ENCODE measurements at places on chromosomes 12 and 14. TPM values are rescaled to one million over a fixed set of nuclear protein-coding genes. Genes with fewer than 3 reads are reported as not detected.

- DNase-seq: no peak
Measured at GRCh38 chr12:70507442-70507841, 129.8 kb downstream of the PTPRB start.

GRCh38 chr14:99325016-99325415 lies 53.0 kb upstream of the BCL11B start:
- DNase-seq: no peak

DNA sequence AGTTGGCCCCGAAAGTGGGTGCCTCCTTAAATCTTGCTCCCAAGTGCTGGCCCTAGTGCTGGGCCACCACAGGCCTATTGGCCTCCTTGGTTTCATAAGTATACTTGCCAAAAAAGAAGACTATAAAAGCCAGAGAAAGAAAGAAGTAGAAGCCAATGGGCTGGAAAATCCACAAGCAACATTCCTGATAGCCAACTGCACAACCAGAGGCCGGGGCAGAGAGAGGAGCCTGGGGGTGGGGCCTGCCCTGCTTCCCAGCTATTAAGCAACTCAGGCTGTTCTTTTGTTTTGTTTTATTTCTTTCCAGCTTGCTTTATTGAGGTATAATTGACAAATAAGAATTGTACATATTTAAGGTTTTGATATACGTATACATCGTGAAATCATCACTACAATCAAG lies 177.2 kb upstream of the NTF3 start:
- no peak for DNase-seq

DNA sequence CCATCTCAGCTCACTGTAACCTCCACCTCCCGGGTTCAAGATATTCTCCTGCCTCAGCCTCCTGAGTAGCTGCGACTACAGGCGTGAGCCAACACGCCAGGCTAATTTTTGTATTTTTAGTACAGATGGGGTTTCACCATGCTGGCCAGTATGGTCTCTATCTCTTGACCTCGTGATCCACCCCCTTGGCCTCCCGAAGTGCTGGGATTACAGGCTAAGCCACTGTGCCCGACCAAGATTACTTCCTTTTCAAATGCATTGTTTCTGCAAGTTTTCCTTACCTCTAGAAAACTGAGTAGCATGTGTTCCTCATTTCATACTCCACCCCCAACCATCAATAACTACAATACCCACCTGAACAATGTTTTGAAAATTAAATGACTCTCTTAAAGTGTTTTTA lies 13.1 kb downstream of the ARF6 start:
- no peak for DNase-seq

DNA sequence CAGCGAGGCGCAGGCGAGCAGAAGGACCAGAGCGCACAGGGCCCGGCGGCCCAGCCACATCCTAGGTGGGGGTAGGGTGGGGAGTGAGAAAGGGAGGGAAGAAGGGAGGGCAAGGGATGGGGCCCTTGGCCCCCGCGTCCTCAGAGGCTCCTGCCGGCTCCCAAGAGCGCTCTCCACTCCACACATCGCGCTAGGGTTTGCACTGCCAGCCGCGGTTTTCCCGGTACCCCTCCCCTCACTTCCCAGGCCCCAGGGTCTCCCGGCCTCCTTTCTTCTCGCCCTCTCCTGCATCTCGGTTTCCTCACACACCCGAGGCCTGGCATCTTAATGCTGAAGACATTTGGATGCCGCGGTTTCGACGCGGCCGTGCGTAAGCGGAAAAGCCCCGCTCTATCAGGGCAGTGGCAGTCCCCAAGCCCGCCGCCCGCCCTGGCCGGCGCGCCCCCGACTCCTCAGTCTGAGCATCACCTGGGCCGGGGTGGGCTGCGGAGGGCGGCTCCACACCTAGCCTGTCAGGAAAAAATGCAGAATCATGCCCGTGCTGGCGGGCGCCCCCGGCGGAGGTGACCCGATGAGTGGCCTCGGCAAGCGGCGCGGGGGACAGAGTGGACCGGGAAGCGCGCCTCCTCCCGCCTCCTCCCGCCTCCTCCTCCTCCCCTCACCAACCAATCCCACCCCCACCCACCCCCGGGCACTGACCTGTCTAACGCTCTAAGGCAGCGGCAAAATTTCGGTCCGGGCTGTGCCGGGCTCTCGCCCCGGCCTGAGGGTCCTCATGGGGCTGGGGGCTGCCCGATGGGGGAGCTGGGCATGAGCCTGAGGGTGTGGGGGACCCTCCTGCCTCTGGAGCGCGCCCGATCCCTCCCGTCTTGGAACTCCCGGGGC lies 686 bp downstream of the B4GALNT1 start:
- no peak for DNase-seq

DNA sequence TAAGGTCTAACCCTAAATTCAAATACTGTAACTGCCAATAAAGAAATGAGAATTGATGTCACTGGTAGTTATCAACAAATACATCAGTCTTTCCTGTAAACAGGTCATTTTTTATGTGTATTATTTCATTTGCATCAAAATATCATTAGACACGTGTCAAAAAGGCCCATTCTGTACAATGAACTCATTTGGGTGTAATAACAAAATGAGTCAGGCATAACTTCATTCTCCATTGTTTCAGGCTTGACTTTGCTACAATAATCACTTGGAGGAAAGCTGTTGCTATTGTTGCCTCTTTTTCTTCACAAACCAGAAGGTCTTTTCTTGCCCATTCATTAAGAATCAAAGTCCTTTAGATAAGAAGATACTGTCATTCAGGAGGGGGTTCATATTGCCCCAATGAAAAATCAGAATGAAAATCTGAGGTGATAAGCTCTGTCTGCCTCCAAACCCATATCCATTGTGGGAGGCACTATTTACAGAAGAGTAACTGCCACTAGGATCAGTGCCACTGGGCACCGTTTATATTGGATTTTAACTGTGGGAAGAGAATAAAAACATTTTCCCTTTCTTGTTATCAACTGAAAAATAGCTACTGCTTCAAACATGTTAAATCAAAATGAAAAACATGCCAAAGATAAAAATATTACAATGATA lies 10.1 kb downstream of the ENTPD5 start:
- no peak for DNase-seq

DNA sequence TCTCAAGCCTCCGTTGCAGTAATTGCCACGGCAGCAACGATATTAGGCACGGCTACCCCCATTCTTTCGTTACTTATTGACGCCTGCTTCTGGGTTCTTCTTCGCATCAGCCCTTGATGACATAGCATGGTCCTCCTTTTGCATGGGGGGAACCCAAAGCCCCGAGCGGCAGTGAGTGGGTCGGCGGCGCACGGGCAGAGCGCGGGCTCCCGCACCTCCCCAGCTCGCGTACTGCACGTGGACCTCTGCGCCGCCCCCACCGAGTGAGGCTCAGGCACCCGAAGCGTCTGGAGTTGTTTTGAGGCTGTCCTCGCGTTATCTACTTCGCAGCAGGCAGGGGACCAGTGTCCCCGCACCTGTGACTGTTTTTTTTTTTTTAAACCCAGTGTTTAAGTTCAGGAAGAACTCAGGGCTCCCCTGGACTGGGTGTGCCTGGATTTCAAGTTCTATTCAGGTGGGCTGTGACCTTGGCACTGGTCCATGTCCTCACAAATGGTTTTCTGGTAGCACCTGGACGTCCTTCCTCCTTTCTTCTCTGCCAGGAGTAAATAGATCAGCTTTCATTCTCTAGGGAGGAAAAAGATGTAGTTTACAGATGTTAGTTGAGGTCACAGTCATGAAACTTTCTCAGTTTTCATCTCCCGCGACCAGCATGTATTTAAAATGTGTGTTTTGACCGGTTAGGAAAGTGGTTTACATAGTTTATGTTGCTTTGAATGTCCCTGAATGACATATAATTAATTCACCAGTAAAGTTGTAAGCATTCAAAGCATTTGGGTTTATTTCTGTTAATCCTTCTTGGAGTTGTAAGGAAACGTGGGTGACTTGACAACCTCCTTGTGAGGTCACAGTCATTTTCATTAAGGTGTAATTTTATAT lies 1.4 kb upstream of the FOXN4 start:
- DNase-seq: no peak

GRCh38 chr14:81033698-81034240 lies 78.3 kb downstream of the TSHR start:
- no peak for DNase-seq

- DNase-seq: no peak
Measured at GRCh38 chr12:20483776-20484175, 115.4 kb downstream of the PDE3A start.

GRCh38 chr12:41919526-41920261 lies 225.0 kb downstream of the GXYLT1 start:
- DNase-seq: no peak

DNA sequence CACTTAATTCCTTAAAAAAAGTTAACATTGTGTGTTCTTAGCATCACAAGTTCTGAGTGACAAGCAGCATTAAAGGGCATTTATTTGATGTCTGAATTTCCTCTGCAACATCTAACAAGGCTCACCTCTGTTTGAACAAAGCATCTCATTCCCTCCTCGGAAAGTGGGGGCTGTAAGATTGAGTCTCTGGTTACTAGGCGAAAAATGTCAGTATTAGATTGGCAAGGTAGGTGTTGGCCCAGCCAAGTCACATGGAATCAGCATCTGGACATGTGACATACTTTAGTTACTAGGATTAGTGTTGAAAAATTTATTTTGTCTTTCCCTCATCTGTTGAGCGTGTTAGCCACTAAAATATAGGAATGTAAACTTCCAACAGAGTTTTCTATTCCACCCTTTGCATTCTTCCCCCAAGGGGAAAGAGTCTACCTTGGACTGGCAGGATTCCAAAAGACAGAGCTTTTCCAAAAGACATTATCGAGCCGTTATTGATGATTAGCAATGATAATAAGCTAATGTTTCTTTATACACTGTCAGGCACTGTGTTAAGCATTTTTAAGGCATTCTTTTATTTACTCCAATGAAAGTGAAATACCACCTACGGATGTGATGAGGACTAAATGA lies 194.9 kb upstream of the BTG1 start:
- no peak for DNase-seq

GRCh38 chr14:49691031-49691430 lies 1.9 kb upstream of the KLHDC1 start:
- no peak for DNase-seq

DNA sequence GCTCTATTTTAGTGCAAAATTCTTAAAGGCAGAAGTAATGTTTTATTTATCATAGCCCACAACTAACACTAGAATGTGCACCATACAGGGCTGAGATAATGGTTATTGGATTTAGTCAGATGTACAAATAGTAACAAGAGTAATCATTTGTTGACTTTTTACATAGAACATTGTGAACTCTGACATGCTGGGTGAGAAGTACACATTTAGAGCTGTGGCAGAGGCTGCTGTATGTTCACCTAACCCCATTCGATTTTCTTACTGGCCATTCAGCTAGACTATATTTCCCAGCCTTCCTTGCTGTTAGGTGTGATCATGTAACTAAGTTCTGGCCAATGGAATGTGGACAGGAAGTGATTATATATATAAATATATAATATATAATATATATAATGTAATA lies 89.1 kb downstream of the DRAM1 start:
- no peak for DNase-seq

DNA sequence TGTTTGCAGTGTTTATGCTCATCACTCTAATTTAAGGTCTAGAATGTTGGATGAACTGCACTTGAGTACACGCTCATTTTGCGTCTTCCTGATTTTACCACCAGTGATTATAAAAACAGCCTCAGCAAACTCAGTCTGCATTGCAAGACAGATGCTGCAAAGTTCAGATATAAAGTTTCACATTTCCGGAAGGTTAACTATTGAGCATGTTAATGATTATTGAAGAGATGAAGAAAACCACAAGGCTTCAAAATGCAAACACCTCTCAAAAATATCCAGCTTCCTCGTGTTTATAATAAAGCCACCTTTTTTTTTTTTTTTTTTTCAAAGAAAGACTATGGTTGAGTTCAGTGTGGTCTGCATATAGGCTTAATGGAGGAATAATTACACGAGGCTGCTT lies 92.1 kb upstream of the BMP4 start:
- no peak for DNase-seq

- no peak for DNase-seq
Measured at GRCh38 chr14:75697918-75698317, 36.9 kb downstream of the TTLL5 start.

DNA sequence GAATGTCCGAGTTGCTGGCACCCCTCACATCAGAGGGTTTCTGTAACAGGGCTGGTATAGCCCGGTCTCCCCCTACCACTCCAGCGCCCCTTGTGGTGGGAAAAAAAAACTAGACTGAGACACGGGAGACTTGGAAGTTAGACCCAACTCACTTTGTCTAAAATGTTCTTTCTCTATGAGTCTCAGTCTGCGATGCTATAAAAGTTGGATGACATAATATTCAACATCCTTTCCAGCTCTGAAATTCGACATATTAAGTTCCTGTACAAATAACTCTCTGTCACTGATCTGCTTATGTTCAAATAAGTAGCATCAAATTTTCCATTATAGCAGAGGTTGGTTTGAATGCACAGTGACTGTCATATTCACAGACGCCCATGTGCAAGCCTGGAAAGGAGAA lies 25.7 kb upstream of the TC2N start:
- DNase-seq: no peak

GRCh38 chr12:77001276-77001675 lies 64.1 kb downstream of the E2F7 start:
- no peak for DNase-seq

DNA sequence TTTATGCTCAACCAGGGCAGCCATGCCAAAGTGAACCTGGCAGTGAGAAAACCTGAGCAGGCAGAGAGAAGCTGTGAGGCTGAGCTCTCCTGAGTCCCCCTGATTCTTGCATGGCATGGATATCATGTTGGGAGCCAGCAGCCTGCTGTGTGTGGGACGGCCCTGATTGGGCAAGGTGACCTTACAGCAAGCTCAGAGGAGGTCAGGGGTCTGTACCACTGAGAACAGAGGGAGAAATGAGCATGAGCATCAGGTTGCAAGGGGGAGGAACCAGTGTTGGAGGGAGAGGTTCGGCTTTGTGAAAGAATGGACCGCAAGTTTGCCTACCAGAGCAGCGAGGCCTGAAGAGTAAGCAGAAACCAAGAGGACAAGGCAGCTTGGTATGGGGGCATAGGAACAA lies 59.1 kb upstream of the PTGR2 start:
- DNase-seq: no peak

DNA sequence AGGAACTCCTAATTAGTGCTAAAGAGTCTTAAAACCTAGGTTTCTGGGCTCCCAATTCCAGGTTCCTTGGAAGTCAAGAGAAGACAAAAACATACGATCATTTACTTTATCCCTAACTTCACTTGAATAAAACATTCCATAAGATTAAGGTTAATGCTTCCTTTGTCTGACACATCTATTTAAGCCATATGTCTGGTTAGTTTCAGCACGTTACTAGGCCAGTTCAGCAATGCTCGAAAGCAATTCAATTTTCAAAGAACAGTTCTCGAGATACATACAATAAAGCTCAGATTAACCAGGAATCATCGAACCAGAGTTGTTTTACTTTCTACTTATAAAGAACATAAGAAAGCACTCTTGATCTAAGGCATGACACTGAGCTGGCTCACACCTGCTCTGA lies 68.0 kb upstream of the POC1B start:
- DNase-seq: no peak

- DNase-seq: no peak
Measured at GRCh38 chr12:67496581-67496980, 152.0 kb upstream of the DYRK2 start.

The LRRK2 gene
- total RNA-seq: 11.1 TPM

The APOLD1 gene
- total RNA-seq: 41.4 TPM

The DLST gene
- 104 TPM for total RNA-seq

The PRORP gene
- 41.6 TPM for total RNA-seq

The HEBP1 gene
- total RNA-seq: 36.4 TPM

The C3AR1 gene
- 6.6 TPM for total RNA-seq

The CLEC4E gene
- 2.0 TPM for total RNA-seq

The NRL gene
- total RNA-seq: 5.6 TPM

The TSPAN11 gene
- total RNA-seq: 0.73 TPM

The GPRC5D gene
- not detected for total RNA-seq

The TMEM263 gene
- total RNA-seq: 28.8 TPM

The ABHD12B gene
- not detected for total RNA-seq

The PZP gene
- not detected for total RNA-seq
